ENCODE measurements at places on chromosomes 6 and 20.

DNA sequence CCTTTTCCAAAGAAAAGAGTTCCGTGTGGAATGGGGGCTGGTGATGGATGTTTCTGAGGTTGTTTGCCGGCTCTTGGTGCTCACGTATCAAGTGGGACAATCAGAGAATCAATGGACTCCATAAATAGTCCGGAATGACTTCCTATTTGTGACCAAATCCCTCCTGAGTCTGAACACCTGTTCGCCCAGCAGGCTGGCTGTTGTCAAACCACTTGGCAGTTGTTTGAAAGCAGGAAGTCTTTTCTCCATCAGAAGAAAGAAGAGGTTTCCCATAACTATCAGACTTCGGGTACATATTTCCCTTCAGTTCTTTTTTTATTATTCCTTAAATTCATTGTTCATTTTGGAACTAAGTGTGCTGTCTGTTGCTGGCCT, 154.7 kb upstream of the RIN2 start:
- no peak for DNase-seq

GRCh38 chr6:1082285-1082935, 229.5 kb upstream of the FOXQ1 start:
- DNase-seq, result no peak

- peak; percentile 56 for DNase-seq
These were observed 58.9 kb upstream of the RREB1 start for GRCh38 chr6:7048894-7049293.

GRCh38 chr6:54618572-54618971, 228.0 kb upstream of the FAM83B start:
- no peak for DNase-seq

DNA sequence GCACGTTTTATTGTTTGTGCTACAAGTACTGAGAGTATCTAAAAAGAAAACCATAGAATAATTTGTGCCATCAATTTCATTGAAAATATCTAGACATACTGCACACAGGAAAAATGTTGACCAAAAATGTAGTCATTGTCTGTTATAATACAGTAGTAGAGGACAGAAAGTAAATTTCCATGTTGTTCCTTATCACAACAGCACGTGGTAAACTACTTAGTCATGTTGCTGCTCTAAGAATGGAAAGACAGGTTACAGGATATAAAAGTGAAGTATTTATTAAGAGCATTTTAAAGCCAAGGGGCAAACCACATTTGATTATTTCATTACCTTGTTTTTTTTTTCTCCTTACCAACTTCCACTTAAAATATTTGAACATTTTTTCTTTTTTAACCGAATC, 89.0 kb upstream of the CEP85L start:
- peak; percentile 40 for DNase-seq

- DNase-seq, result peak; percentile 64
These were observed 43.2 kb downstream of the ELMO2 start for GRCh38 chr20:46362921-46363867.

- no peak for DNase-seq
These were observed 163.5 kb upstream of the MANEA start for GRCh38 chr6:95413789-95414188.

- no peak for DNase-seq
These were observed 461.1 kb downstream of the MMUT start for GRCh38 chr6:49001856-49002541.

Data from inflammatory macrophage treated with lipopolysaccharide for 1 hour (primary cell).